ENCODE measurements at places on chromosomes 11 and 22.

- DNase-seq, result no peak
Measured at GRCh38 chr11:64378335-64378880, 19.4 kb downstream of the RPS6KA4 start.

DNA sequence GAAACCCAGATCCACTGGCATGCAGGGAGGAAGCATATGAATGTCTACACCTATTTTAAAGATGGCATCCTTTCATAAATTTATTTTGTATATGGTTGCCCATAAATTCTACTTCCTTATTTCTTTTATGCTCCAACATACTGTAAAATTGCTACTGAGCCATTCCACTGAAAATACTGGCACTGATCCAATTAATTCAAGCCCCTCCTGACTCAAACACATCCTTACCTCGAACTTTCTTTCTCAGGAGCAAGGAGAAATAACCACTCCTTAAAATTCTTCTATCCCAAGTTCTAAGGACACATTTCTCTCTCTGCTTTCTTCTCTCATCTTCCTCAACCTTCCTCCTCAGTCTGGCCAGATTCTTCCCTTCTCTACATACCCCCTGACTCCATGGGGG is 5.5 kb upstream of the NXF1 start:
- no peak for DNase-seq

GRCh38 chr22:46725096-46725495 is 13.0 kb downstream of the CERK start:
- no peak for DNase-seq

GRCh38 chr22:18056161-18056666 is 21.6 kb upstream of the PEX26 start:
- peak; percentile 78 for DNase-seq

Measured in EL (cell line).